ENCODE measurements at places on chromosomes 16 and 17. TPM values are rescaled to one million over a fixed set of nuclear protein-coding genes. Genes with fewer than 3 reads are reported as not detected.

Gene CDR2L
- total RNA-seq: 3.6 TPM

Gene CSF3
- 19.9 TPM for total RNA-seq

Gene PRSS33
- total RNA-seq: not detected

Gene KRT32
- not detected for total RNA-seq

Gene CACNG5
- total RNA-seq: not detected

Gene NT5C
- total RNA-seq: 62.8 TPM
